Skin of body (tissue), 3 donors: ENCODE measurements at places on chromosomes 4 and X. TPM values are rescaled to one million over a fixed set of nuclear protein-coding genes. Genes with fewer than 3 reads are reported as not detected.

Gene KIT
- 21.5 TPM for total RNA-seq

Gene SSX4
- total RNA-seq = not detected

Gene ZNF711
- total RNA-seq = 25.4 TPM

Gene ADGRL3
- 55.9 TPM for total RNA-seq

Gene BMX
- 2.6 TPM for total RNA-seq

Gene ZAR1
- total RNA-seq = 0.20 TPM

Gene XAGE1A
- total RNA-seq = not detected

Gene FABP2
- not detected for total RNA-seq

Gene DGAT2L6
- 12.4 TPM for total RNA-seq

Gene STOX2
- 11.8 TPM for total RNA-seq

Gene TMPRSS11A
- 0.10 TPM for total RNA-seq

Gene COX7B2
- not detected for total RNA-seq

Gene DNAAF6
- total RNA-seq = not detected

Gene MAGED4B
- 8.6 TPM for total RNA-seq

Gene MAGEA12
- total RNA-seq = not detected

Gene RRAGB
- total RNA-seq = 28.2 TPM

Gene ARHGEF38
- total RNA-seq = 0.10 TPM

Gene CRLF2
- total RNA-seq = 0.49 TPM

Gene LRIT3
- 0.10 TPM for total RNA-seq

Gene PNMA5
- total RNA-seq = not detected

Gene CWH43
- 25.1 TPM for total RNA-seq
